CD14-positive monocyte (primary cell): ENCODE measurements at places on chromosomes 12 and 14.

- no peak for DNase-seq
Observed at GRCh38 chr12:85874031-85874461, at the start of gene NTS. TSS of gene NTS (plus strand) at chr12:85874295. CDS start at chr12:85874404, 109 bp downstream.

DNA sequence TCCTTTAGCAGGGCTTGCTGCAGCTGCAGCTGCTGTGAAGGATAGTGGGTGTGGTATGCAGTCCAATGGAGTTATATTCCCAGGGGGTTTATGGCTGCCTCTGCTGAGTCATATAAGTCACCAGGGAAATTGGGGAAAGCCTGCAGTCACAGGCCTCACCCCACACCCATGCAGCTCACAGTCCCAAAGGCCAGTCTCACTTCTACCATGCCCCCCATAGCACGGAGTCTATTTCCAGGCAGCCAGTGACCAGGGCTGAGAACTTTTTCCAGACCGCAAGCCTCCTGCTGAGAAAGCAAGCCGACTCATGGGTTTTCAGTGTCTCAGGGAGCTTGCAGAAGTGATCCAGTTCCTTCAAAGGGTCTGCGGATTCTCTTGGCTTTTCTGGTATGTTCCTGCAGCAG is 322.4 kb upstream of the CLEC14A start:
- no peak for DNase-seq

DNA sequence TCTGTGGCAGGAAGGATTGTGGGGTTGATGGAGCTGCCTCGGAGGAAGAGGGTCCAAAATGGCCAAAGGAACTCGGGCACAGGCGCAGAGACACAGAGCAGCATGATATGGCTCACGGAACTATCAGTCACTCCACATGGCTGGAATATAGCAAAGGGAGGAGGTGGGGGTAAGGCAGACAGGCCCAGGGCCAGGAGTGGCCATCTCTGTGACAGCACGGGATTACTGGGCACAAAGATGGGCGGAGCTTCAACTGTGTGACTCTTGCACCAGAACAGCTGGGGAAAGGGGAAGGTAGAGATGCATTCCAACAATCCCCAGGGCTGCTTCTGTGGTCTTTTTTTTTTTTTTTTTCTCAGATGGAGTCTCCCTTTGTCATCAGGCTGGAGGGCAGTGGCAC is 24.8 kb upstream of the EML1 start:
- no peak for DNase-seq

DNA sequence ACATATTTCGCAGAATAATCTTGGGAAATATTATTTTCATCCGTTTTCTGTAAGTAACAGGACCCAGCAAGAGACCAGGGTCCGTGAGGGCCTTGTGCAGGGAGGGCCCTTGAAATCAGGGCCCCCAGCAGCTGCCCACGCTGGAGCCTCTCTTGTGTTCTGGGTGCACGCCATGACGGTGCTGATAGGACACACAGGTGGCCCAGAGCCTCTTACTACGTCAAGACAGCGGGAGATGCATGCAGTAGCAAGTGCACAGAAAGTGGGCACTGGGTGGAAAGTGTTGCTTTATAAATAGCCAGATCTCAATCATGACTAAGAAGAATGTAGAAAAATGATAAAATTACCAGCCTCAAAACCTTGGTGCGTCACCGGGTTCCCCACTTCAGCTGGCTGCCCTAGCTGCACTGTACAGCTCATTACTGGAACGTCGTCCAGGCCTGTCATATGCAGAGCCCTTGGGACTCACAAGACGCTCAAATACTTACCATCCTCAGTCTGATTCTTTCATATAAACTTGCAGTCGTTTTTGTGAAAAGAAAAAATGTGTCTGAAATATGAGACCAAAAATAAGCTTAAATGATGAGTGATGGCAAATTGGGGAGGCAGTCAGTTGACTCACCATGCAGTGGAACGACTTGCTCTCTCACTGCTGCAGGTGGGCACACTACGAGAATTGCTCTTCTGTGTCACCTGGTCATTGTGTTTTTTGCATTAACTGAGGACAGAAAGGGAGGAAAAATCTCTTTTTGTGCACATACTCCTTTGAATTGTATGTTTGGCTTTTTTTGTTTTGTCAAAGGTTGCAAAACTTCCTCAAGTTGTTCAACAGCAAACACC is 68.2 kb downstream of the DDX51 start:
- DNase-seq: no peak

- DNase-seq: no peak
Observed at GRCh38 chr14:68519671-68520187, 273.1 kb downstream of the ZFP36L1 start.

GRCh38 chr12:24997970-24998582 is 49.2 kb upstream of the BCAT1 start:
- DNase-seq: no peak

- DNase-seq: no peak
Observed at GRCh38 chr14:77040741-77041653, 12.5 kb upstream of the IRF2BPL start.

DNA sequence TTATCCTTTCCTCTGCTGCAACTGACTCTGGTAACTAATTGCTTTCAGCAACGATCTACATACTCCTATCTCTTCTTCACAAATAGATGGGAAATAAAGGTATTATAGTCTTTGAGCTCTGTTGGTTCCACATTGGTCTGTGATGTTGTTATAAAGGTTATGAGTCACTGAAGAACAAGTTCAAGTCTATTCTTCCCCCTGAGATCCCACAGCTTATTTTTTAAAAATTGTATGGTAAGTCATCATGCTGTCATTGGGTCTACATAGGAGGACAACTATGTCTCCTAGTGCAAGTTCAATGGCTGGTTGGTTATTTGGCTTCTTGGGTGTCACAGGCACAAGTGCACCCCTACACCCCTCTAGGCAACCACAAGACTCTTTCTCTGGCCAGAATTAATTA is 49.6 kb upstream of the PTCSC3 start:
- DNase-seq: no peak

- DNase-seq: no peak
Observed at GRCh38 chr12:130846369-130846768, 7.3 kb upstream of the STX2 start.
